A549 treated with DMSO at 1 μM for 4 hours (cell line): ENCODE measurements at places on chromosomes 6 and 20. TPM values are rescaled to one million over a fixed set of nuclear protein-coding genes. Genes with fewer than 3 reads are reported as not detected.

ATP6V1G2 gene
- 0.40 to 0.77 TPM (median 0.64 TPM) in 5 replicates for total RNA-seq

ZNF76 gene
- 8.8 to 11.0 TPM (median 9.5 TPM) in 5 replicates for total RNA-seq

SPATA25 gene
- 0.43 to 0.75 TPM (median 0.67 TPM) in 4 of 5 replicates, not detected in the other for total RNA-seq

MACROD2 gene
- 0.44 to 1.6 TPM (median 0.68 TPM) in 5 replicates for total RNA-seq

FRS3 gene
- 1.9 to 2.7 TPM (median 2.5 TPM) in 5 replicates for total RNA-seq

FAM162B gene
- 0.08 TPM in 1 of 5 replicates, not detected in the others for total RNA-seq

DHX35 gene
- 7.9 to 8.8 TPM (median 8.2 TPM) in 5 replicates for total RNA-seq

PHACTR3 gene
- total RNA-seq = 0.09 TPM in 1 of 5 replicates, not detected in the others

SLC35D3 gene
- total RNA-seq = 0.03 to 0.10 TPM (median 0.05 TPM) in 5 replicates

TASP1 gene
- 9.5 to 11.9 TPM (median 10.5 TPM) in 5 replicates for total RNA-seq

GATA5 gene
- total RNA-seq = 0.46 to 1.1 TPM (median 0.84 TPM) in 5 replicates

DSP gene
- 36.4 to 56.3 TPM (median 50.0 TPM) in 5 replicates for total RNA-seq

HCRTR2 gene
- not detected in 5 replicates for total RNA-seq

RBM39 gene
- total RNA-seq = 170 to 198 TPM (median 178 TPM) in 5 replicates

PRDM13 gene
- total RNA-seq = 0.83 to 1.2 TPM (median 0.93 TPM) in 5 replicates

BCAS1 gene
- total RNA-seq = 0.55 to 0.85 TPM (median 0.71 TPM) in 5 replicates

MAS1L gene
- not detected in 5 replicates for total RNA-seq

FBXO5 gene
- 18.8 to 24.3 TPM (median 21.9 TPM) in 5 replicates for total RNA-seq

ZNF335 gene
- 8.4 to 11.2 TPM (median 10.1 TPM) in 5 replicates for total RNA-seq

SLC17A1 gene
- 0.06 TPM in 2 of 5 replicates, not detected in the others for total RNA-seq

GCNT2 gene
- 6.6 to 9.8 TPM (median 7.8 TPM) in 5 replicates for total RNA-seq

UBD gene
- total RNA-seq = 0.40 to 0.96 TPM (median 0.87 TPM) in 5 replicates

CAGE1 gene
- total RNA-seq = 0.03 to 0.11 TPM in 2 of 5 replicates, not detected in the others

C6orf132 gene
- 1.1 to 1.3 TPM (median 1.3 TPM) in 5 replicates for total RNA-seq

OR12D3 gene
- total RNA-seq = not detected in 5 replicates

OXT gene
- not detected in 5 replicates for total RNA-seq

FAM217A gene
- total RNA-seq = not detected in 5 replicates

COL19A1 gene
- not detected in 5 replicates for total RNA-seq

EYS gene
- total RNA-seq = 0.05 to 0.08 TPM (median 0.05 TPM) in 3 of 5 replicates, not detected in the others
